ENCODE measurements at places on chromosomes 2 and 18.

- DNase-seq, result no peak
Measured at GRCh38 chr2:159202568-159203071, 83.9 kb downstream of the WDSUB1 start.

GRCh38 chr18:8894823-8895222 lies 189.5 kb downstream of the MTCL1 start:
- DNase-seq, result no peak

DNA sequence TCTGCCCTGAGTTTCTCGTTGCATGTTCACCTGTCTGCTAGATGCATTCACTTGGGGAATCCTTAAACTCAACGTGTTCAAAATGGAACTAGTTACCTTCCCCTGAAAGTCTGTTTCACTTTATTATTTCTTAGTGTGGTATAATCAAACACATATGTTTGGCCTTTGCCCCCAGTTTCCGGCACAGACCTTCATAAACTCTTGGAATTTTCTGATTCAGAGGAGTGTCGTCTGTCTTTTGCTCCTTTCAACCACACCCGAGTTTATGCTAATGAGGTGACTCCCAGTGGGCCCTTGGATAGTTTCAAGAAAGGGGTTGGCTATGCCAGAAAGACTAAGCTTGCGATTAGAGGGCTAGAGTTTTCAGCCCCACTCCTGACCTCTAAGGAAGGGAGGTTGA lies 198.9 kb downstream of the CDCA7 start:
- DNase-seq, result no peak

- DNase-seq, result no peak
Measured at GRCh38 chr2:71736091-71736861, 282.9 kb downstream of the DYSF start.

DNA sequence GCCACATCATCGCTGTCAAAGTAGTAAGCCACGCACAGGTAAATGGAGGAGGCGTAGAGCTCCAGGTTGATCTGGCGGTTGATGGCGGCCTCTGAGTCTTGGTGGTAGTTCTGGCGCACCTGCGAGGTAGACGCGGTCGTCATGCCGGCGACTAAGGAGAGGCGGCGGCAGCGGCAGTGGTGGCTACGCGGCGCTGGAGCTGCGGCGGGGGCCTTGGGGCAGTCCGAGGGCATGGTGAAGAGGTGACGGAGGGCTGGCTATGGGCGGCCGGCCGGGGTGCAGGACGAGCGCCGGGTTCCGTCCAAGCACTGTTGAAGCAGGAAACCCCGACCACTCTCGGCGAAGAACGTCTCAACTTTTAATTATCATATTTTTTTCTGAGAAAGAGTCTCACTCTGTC lies 12.7 kb upstream of the ZNF513 start:
- no peak for DNase-seq

DNA sequence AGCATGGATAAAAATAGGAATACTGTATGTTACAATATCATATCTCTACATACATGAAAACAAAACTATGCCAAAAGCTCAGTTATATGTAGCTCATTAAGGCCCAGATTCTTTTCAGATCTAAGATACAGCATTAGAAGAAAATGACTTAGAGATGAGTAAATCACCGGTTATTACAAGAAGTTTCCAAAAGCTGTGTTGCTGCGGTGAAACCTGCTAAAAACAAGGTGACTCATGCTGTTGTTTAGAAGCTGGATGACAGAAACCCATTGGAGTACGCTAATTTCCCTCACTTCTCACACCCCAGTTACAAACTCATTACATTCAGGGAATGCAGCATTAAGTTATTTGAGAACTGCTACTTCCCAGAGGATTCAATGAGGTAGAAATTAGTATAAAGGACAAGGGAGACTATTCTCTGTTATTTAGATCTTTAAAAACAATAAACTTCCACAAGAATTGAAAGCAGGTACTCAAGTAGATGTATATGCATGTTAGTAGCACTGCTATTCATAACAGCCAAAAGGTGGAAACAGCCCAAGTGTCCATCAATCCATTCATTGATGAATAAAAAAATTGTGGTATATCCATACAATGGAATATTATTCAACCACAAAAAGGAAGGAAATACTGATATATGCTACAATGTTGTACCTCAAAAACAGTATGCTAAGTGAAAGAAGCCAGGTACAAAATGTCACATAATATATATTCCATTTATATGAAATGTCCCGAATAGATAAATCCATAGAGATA lies 32.6 kb downstream of the RBKS start:
- no peak for DNase-seq

- DNase-seq, result no peak
Measured at GRCh38 chr18:26309281-26309680, 83.0 kb downstream of the TAF4B start.

- DNase-seq, result no peak
Measured at GRCh38 chr18:67109535-67109934, 407.0 kb downstream of the DSEL start.

DNA sequence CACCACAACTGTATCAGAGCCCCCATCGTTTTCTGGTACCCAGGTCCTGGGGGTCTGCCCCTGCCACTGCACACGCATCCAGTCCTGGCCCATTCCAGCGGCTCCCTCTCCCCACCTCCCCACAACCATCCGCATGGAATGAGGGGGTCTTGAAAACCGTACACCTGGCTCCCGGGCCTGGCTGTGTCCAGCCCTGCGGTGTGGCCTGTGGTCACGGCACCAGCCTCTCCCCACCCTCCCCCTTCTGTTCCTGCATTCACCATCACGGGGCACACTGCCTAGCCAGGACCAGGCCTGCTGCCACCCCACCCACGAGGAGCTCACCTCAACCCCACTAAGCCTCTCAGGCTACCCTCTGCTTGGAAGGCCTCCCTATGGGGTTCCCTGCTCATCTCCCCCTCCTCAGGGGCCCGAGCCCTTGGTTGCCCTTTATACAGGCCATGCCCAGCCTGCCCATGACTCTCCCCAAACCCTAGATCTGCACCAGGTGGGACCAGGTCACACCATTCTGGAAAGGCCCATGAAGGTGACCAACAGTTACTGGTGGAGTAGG lies 11.4 kb downstream of the GPR35 start:
- no peak for DNase-seq

DNA sequence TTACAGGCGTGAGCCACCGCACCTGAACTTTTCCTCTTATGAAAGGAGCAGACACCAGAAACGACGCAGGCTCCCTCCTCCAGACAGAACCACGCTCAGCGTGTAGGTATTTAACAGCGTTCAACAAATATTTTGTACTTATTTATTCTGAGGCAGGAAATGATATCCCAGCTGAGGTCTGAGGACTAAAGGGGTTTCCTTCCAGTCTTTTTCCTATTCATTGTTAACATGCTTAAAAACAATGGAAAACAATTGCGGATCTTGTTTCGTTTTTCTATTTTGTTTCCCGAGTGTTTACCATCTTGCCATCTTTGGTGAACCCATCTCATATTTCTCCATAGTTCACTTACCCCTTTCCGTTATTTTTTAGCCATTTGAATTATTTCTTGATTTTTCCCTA lies 43.7 kb upstream of the FOSL2 start:
- no peak for DNase-seq

DNA sequence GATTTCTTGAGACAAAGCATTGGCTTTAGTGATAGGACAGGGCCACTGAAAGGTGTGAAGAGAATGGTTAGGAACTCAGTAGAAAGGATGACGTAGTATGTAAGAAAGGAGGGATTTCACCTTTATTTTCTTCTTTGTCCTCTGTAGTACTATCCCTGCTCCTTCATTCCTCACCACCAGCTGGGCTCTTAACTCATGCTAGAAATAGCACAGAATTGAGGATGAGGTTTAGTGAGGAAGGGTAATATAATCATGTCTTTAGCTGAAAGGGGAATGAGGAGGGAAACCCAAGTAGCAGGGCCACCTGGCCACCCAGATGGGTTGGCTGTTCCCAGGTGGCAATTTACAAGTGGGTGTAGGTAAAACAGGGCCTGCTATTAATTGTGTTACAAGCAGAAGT lies 15.2 kb downstream of the ACVR2A start:
- DNase-seq, result no peak

GRCh38 chr2:2889141-2889540 lies 488.5 kb downstream of the EIPR1 start:
- no peak for DNase-seq

DNA sequence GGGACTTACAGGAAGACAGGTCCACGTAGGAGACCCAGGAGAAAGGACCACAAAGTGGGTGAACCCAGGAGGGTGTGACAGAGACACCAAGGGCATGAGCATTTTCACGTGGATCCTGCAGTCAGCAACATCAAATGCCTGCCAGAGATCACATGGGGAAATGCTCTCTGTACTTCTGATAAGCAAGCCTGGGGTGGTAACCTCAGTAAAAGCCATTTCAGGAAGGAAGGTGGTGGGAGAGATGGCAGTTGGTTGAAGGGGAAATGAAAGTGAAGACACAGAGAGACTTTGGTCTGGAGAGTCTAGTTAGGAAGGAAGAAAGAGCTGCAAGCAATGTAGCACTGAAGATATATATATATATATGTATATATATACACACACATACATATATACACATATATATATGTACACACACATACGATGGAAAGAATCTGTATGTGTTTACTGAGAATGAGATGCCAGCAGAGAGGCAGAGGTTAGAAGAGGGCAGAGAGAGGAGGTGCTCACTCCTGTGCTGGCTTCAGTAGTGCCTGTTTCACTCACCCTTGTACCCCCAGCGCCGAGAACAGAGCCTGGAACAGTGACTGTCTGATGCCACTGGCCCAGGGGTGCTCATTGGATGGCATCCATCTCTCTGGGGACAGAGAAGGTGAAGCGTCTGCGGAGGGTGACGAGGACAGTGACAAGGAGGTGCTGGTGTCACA lies 314.9 kb downstream of the AFF3 start:
- no peak for DNase-seq

- DNase-seq, result no peak
Measured at GRCh38 chr18:23793051-23793450, 103.8 kb downstream of the LAMA3 start.

GRCh38 chr18:63135101-63135500 lies 184.5 kb downstream of the BCL2 start:
- DNase-seq, result no peak

DNA sequence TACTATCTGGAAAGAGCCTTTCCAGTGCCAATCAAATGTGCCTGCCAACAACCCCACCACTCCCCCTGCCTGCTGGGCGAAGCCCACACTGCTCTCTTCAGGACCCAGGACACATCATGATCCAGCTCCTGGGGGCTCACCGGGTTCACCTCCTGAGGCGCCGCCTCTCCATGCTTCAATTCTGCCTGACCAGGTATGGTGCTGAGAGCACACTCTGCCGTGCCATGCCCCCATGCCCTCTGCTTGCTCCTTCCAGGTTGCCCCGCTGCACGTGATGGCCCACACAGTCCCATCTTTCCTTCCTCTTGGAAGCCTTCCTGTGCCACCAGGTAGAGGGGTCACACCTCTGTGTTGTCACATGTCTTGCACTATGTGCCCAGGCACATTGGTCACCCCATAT lies 47.5 kb downstream of the ASB18 start:
- DNase-seq, result no peak

GRCh38 chr2:217806482-217806765 lies 196.4 kb downstream of the TNS1 start:
- DNase-seq, result no peak

- no peak for DNase-seq
Measured at GRCh38 chr2:85318222-85319074, 9.3 kb downstream of the TGOLN2 start.

DNA sequence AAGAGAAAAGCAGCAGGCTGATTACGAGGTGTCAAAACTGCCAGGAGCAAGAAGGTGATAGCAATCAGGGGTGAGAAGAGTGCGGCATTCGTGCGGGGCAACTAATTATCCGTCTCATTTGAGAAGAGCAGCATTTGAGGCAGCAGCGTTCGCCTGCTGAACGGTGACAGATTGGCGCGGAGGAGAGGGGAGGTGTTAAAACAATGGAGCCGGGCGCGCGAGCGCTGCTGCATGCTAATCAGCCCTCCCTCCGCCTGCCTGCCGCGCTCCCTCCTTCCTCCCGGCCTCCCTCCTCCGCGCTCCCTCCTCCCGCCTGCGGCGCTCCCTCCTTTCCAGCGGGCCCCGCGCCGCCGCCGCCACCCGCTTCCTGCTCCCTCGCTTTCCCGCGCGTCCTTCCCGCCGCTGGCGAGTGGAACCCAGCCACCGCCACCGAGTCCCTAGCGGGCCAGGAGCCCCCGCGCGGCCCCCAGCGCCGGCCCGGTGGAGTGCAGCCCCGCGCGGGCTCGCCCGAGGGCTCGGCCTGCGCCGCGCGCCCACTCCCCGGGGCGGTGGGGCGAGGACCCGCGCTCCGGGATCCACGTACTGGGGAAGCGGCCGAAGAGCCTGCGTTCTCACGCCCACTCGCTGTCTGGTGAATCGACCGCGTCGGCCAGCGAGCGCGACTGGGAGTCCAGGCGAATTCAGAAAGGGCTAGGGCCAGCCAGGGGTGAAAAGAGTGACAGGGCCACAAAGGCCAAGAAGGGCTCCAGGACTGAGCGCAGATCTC lies 69.5 kb upstream of the PSMD14 start:
- peak; percentile 61 for DNase-seq

- DNase-seq, result no peak
Measured at GRCh38 chr18:49988101-49988500, 174.8 kb upstream of the ACAA2 start.

DNA sequence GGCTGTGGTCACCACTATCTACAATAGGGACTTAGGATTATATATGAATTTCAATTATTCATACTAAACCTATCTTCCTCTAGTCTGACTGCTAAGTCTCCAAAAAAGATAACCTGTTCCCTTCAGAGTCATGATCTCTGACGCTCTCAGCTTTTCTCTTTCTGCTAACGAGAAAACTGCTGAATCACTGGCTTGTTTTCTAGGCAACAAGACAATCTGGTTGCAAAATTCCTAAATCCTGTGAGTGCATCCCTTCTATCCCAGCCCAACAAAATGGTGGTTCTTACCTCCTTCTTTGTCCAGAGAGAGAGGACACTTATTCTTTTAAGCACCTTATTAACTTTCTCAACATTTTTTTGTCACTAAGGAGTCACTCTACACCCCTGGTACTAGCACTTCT lies 312.3 kb upstream of the PKDCC start:
- no peak for DNase-seq

- DNase-seq, result no peak
Measured at GRCh38 chr18:28411806-28412205, 234.9 kb upstream of the CDH2 start.

GRCh38 chr18:7746106-7746505 lies 179.0 kb downstream of the PTPRM start:
- no peak for DNase-seq

- DNase-seq, result no peak
Measured at GRCh38 chr2:223563462-223563861, 38.7 kb downstream of the SCG2 start.

DNA sequence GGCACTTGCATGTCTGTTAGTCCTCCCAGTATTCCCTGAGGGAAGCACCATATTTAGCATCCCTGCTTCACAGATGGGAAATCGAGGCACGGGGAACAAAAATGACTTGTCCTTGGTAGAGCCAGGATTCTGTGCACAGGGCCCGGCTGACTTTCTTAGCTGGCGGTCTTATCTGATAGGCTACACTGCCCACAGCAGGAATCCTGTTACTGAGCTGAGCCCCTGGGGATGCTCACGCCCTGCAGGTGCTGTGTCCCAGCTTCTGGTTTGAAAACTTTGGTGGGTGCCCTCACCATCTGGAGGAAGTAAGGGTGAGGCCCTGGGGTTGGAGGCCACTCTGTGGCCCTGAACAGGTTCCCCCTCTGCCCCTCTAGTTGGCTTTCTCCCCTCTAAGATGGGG lies 68.4 kb upstream of the MCFD2 start:
- DNase-seq, result no peak

Measured in T-cell (primary cell).